ENCODE measurements at places on chromosomes 11 and 22.

- no peak for DNase-seq
These were observed 57.6 kb upstream of the SEPTIN5 start for GRCh38 chr22:19656541-19657251.

- DNase-seq: no peak
These were observed 1.4 kb downstream of the FBXO3 start for GRCh38 chr11:33772870-33773269.

- no peak for DNase-seq
These were observed 9.2 kb upstream of the PARVG start for GRCh38 chr22:44171561-44171960.

DNA sequence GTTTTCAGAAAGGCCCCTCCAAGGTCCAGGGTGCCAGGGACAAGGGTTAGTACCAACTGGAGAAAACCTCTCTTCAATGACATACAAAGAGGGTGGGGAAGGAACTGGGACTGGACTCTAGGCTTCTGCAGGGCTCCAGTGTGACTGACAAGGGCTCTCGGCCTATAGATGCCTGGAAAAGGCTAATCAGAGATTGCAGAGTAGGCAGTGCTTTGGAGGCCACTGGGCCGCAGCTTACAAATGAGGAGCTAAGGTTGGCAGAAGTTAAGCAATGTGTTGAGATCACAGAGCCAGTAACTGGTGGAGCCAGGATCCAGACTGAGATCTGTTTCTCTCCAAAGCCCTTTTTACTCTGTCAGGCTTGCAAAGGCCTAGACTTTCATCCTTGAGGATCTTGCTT is 7.4 kb upstream of the DGKZ start:
- no peak for DNase-seq

DNA sequence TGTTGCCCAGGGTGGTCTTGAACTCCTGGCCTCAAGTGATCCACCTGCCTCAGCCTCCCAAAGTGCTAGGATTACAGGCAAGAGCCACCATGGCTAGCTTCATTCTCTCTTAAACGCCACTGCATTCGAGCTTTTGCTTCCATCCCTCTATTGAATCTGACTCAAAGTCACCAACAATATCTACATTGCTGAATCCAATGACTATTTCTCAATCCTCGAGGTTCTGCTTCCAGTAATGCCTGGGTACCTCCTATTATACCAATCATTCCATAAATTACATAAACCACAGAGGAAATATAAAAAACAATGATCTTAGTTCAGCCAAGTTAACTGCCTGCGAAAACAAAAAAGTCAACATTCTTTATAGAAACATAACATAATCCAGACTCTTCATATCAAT is 11.9 kb upstream of the NXF1 start:
- no peak for DNase-seq

GRCh38 chr22:40703174-40703573 is 23.9 kb downstream of the MCHR1 start:
- no peak for DNase-seq

GRCh38 chr22:42180349-42180842 is 49.8 kb upstream of the CYP2D6 start:
- DNase-seq: no peak

DNA sequence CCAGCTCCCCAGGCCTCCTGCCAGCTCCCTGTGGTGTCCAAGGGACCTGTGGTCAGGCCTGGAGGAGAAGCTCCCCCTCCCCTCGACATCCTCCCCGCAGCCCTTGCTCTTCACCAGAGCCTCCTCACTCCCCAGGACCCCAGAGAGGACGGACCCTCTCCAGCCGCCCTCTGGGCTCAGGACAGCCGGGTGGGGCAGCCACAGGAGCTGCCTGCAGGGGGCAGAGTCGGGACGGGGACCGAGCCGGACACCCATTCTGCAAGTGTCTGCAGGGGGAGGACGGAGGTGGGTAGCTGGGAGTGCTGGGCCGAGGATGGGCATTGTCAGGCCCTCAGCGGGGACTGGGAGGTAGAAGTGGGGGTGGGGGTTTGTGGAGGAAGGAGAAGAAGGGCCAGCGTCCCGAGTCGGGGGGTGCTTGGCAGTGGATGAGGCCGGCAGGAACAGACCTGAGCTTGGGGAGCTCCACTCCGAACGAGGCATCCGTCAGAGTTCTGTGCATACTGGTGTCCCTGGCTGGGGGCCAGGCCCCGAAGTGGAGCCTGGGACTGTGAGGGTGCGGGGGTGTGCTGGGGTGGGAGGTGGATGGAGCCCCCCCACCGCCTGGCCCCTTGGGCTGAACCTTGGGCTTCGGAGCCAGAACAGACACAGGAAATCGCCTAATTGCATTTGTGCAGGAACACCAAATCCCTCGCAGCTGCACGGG is 15.2 kb downstream of the PRR33 start:
- no peak for DNase-seq

GRCh38 chr11:61697764-61698163 is 17.6 kb downstream of the DAGLA start:
- no peak for DNase-seq

- DNase-seq: no peak
These were observed 85.2 kb upstream of the ARHGAP32 start for GRCh38 chr11:129277198-129277843.

DNA sequence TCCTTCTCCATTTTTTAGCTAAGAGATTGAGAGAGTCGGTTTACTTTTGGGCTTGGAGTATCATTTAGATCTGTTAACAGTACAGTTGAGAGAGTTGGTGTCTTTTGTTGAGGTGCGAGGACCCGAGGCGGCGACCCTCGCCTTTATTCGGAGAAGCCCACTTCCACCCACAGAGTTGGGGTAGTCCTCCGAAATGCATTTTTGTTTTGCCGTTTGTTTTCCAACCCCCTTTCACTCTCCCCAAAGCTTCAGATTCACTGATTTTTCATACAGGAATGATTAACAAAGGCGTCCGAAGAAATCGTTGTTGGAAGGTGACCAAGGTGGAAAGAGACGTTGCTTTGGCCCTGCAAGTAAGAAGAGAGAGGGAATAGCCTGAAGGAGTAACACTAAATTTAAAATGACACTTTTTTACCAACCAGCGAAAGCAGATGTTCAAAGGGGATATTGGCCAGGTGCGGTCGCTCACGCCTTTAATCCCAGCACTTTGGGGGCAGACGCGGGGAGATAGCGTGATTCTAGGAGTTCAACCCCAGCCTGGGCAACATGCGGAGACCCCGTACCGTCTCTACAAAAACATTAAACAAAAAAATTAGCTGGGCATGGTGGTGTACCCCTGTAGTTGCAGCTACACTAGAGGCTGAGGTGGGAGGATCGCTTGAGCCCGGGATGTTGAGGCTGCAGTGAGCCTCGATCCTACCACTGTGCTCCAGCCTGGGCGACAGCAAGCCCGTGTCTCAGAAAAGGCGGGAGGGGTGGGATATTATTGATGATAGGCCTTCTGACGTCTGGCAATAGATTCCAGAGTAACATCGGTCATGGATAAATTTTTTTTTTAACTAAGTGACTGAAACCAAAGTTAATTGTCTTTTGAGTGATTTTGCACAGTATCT is 899 bp upstream of the RAB30 start:
- DNase-seq: no peak

DNA sequence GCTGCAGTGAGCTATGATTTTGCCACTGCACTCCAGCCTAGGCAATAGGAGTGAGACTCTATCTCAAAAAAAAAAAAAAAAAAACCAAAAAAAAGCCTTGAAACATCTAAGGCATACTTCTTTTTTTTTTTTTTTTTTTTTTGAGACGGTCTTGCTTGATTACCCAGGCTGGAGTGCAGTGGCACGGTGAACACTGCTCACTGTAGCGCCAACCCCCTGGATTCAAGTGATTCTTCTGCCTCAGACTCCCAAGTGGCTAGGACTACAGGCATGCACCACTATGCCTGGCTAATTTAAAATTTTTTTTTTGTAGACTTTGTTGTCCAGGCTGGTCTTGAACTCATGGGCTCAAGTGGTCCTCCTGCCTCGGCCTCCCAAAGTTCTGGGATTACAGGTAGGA is 19.5 kb downstream of the ARFGAP3 start:
- no peak for DNase-seq

GRCh38 chr11:34284156-34284555 is 73.7 kb downstream of the ABTB2 start:
- no peak for DNase-seq

DNA sequence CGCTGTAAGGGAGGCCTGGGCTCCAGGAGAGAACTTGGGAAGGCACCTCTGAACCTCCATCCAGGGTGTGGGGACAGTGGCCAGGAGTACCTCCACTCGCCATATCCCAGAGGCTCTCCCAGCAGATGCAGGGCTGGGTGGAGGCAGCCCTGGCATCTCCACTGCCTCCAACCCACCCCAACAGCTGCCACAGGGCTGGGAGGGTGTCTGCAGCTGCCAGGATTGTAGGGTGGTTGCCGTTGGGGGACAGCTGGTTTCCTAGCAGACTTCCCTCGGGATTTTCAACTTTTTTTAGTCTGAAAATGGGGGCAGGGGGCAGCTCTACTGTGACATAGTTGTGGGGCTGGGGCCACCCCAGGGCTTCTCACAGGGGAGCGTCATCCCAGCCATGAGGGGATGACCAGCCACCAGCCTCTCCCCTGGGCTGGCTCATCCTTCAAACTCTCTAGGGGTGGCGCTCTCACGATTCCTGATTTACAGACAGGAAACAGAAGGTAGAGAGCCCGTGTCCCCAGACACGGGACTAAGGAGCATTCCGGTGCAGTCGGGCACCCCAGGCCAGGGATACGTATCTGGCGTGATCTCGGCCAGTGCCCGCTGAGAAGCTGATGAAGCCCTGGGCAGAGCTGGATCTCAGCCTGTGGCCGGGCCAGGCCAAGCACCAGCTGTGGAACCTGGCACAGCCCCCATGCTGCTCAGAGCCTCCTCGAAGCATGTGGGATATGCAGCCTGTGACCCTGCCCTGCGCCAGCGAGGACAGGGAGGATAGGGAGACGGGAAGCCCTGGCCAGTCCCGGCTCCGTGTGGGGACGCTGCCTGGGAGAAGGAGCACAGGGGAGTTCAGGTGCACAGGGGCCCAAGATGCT is 9.9 kb downstream of the PRR5 start:
- DNase-seq: no peak

GRCh38 chr22:19497245-19497644 is 17.5 kb downstream of the CDC45 start:
- no peak for DNase-seq

- DNase-seq: no peak
These were observed 130.1 kb upstream of the DDI1 start for GRCh38 chr11:103906291-103906867.

All from stimulated activated CD8-positive, alpha-beta memory T cell treated with anti-CD3 and anti-CD28 coated beads, Interleukin-15, amount 100 ng/mL, for 48 hours (primary cell).